ENCODE measurements at places on chromosomes 12 and 14. TPM values are rescaled to one million over a fixed set of nuclear protein-coding genes. Genes with fewer than 3 reads are reported as not detected.

SIRT4 gene
- 0.66 TPM for total RNA-seq

GRCh38 chr12:111505601-111506036, 93.5 kb downstream of the ATXN2 start:
- no peak for DNase-seq

GRCh38 chr14:105474483-105475268, at the start of gene CRIP2:
TSS of gene CRIP2 (plus strand) at chr14:105474821. CDS start at chr14:105474863, 42 bp downstream.
- DNase-seq: no peak

- DNase-seq: no peak
These were observed 62.3 kb upstream of the TMPO start for GRCh38 chr12:98453070-98453469.

DNA sequence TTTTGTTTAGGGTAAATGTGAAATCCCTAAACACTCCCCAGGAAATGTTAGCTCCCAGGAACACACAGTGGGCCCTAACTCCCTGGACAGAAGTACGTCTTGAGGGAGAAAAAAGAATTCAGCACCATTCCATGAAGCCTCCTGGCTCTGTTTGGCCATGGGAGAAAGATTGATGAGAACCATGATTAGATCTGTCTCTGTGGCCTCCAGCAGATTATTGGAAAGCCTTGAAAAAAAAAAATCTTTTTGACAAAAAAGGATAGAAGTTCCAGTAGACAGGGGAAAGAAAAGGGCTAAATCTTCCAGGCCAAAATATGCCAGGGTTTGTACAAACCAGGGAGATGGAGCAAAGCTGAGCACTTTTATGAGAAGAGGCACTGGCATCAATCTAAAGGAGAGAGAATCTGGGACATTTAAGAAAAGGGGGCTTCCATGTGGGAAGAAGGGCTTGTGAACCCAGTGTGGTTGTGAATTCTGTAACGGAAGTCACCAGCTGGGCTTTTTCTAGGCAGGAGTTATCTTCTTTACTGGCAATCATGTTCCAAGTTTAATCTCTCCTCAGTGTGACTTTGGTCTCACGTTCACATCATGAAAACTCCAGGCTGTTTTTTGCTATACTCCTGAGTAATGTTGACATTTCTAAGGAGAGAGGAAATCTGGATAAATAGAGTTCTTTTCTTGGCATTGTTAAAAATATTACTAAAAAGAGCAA, 426.7 kb downstream of the RAD51B start:
- DNase-seq: no peak

DNA sequence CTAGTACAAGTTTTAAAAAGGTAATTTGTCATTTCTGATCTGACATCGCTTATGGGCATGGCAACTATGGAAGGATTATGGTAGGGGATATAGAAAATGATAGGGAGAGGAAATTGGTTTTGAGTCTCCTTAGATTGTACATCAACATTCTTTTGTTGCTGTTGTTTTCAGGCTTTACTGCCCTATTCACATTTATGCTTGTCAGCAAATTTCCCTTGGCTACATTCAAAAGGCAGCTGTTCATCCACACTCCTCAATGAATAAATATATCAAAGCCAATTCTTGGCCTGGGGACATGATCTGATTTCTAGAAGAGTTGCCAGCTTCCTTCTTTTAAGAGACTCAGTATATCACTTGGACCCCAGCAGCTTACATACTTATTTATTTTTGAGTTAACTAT, 283.4 kb downstream of the CEP128 start:
- no peak for DNase-seq

VRTN gene
- not detected for total RNA-seq

GRCh38 chr12:31321897-31322228, 4.1 kb downstream of the SINHCAF start:
- DNase-seq: no peak

YBX3 gene
- total RNA-seq: 594 TPM

GRCh38 chr12:85350356-85350755, 70.3 kb downstream of the ALX1 start:
- DNase-seq: no peak

- DNase-seq: no peak
These were observed 604 bp upstream of the MAGOHB start for GRCh38 chr12:10614056-10614370.

DNA sequence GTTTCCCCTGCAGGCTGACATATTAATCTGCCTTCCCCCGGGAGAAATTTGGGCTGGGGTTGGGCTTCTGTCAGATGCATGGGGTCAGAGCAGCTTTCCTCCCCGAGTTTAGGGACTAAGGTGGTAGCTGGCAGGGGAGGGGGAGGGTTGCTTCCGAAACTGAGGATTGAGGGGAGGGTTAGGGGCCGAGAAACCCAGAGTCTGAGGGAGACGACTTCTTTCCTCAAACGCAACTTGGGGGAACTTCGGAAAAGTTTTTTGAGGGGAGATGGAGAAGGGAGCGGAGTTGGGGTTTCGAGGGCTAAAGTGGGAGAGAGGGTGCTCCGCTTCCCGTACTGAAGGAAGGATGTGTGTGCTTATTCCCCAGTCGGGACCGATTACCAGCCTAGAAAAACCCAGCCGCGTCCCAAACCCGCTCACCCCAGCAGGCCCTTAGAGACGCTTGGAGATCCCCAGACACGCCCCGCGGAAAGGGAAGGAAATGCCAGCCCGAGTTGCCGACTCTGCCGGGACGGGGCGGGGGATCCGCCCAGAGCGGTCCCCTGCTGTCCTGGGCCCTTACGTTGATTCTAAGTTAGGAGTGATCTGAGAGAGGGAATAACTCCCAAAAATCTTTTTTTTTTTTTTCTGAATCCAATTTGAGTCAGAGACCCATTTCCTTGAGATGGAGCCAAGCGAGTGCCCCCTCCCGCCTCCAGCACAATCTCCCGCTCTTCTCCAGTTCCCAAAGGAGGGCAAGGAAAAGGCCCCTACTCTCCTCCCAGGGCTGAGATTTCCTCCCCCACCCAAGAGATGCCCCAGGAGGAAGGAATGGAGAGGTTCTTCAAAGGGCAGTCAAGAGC, 61.9 kb downstream of the SMUG1 start:
- no peak for DNase-seq

GRCh38 chr12:76029982-76030340, 1.6 kb downstream of the PHLDA1 start:
- no peak for DNase-seq

DNA sequence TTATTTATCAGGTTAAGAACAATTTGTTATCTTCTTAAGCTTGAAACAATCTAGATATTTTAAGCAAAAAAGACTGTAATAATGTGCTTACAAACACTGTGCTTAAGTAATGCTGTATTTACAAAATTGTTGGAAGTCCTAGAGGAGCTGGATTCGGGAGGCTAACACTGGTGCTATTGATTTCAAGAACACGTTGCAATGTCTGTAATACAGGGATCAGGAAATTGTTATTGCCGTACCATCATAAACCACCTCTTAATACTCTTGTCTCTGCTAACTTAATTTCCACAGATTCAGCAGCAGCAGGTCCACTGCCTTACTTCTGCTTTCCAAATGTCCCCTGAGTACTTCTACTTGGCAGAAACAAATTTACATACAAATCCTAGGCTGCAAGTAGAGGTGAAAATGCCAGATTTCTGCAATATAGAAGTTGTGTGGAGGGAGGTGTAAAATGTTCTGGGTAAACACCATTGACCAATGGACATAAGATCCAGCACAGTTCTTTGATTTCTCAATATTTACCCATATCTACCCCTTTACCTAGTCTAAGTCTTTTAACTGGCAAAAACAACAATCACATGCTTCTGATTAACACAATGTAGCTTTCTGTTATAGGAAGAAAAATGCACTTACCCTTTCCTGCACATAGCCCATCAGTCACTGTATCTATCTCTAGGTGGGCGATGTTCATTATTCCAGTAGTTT, 663.4 kb downstream of the TMTC2 start:
- no peak for DNase-seq

NRL gene
- total RNA-seq: 3.3 TPM

GRCh38 chr14:75409316-75410205, 18.3 kb upstream of the JDP2 start:
- DNase-seq: no peak

Data from esophagus muscularis mucosa (tissue), 4 donors.